HepG2 (cell line): ENCODE measurements at places on chromosomes 3 and 15.

GRCh38 chr3:139481116-139481515, 4.8 kb upstream of the RBP2 start:
- DNase-seq, result no peak

DNA sequence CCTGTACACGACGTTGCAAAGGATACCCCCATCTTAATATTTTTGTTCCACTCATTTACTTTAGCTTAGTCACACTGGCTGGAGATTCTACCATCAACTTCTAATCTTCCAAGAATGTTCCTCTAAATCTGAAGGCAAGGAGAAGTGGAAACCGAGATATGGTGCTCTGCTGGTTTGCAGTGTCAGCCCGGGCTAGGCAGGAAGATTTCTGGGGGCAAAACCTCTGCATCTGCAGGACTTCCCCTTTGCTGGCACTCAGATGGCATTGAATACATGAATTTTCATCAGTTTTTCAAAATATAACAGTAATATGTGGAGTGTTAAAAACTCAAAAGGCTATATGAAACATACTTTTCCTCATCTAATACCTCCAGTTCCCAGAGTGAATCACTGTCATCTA, 240.4 kb downstream of the RPLP1 start:
- no peak for DNase-seq

GRCh38 chr15:95626501-95627361, 703.8 kb upstream of the NR2F2 start:
- DNase-seq, result no peak

GRCh38 chr3:102206511-102207031, 228.2 kb upstream of the ZPLD1 start:
- no peak for DNase-seq

DNA sequence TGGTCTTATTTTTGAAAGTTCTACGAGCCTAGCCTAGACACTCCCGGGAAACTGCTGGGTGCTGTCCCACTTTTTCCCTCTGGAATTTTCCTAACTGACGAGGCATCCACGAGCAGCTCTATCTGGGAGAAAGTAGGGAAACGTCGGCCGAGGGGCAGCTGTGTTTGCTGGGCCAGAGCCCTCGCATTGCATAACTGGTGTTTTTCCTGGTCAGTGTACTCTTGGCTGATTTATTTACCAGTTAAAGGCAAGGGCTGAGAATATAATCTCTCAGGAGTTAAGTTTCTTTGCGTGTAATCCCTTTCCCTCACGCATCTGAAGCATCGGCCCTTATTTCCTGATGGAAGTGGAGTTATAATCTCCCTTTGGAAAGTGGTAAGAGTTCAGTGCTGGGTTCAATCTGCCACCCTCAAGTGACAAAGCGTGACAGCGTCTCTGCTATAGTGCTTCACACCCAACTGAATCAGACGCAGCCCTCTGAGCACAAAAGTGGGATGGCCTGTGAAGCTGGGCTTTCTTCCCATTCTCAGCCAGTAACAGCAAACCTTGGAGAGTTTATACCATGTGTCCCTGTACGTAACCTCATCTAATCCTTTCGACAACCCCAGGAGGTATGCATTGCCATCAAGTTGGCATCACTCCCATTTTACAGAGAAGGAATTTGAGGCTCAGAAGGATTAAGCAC, 311.5 kb downstream of the RORA start:
- no peak for DNase-seq

DNA sequence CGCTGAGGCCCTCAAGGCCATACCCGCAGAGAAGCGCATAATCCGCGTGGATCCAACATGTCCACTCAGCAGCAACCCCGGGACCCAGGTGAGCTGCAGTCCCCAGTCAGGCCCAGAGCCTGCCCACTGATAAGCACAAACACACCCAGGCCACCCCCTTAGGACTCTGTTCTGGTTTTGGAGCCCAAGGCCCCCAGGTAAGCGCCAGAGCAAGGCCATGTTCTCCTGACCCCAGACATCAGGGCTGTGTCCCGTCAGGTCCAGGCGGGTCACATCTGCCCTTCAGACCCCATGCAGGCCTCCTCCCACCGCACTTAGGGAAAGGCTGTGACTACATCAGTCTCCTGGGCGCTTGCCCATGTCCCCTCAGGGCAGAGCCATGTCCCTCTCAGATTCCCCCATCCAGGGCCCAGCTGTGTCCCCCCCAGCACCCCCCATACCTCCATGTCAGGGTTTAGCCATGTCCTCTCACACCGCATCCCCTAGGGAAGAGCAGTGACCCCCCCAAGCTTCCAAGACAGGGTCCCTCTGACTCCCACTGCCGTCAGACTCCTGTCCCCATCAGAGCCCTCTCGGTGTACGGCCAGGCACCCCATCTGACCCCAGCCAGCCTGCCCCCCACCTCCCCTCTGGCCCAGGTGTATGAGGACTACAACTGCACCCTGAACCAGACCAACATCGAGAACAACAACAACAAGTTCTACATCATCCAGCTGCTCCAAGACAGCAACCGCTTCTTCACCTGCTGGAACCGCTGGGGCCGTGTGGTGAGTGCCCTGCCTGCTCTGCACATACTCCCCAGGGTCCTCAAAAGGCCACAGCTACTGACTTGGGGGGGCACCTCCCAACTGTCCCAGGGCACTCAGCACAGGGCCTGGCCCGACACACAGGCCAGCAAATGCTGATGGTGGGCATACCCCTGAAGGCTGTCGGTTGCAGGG, 1.6 kb downstream of the PARP3 start:
- no peak for DNase-seq

DNA sequence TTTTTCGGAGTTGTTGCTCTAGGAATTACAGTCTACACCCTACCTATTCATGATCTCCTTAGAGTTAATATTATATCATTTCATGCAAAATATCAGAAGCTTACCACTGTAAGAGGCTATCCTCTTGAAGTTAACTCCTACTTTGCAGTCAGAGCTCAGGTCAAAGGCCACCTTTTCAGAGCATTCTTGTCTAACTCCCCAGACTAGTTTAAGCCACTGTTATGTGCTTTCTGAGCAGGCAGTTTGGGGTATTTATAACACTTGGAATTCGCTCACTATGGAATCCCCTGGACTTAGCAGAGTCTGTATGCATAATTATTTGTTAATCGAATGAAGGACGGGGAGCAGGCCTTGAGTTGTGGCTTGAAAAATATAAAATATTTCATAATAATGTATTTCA, 21.7 kb downstream of the MED12L start:
- no peak for DNase-seq

DNA sequence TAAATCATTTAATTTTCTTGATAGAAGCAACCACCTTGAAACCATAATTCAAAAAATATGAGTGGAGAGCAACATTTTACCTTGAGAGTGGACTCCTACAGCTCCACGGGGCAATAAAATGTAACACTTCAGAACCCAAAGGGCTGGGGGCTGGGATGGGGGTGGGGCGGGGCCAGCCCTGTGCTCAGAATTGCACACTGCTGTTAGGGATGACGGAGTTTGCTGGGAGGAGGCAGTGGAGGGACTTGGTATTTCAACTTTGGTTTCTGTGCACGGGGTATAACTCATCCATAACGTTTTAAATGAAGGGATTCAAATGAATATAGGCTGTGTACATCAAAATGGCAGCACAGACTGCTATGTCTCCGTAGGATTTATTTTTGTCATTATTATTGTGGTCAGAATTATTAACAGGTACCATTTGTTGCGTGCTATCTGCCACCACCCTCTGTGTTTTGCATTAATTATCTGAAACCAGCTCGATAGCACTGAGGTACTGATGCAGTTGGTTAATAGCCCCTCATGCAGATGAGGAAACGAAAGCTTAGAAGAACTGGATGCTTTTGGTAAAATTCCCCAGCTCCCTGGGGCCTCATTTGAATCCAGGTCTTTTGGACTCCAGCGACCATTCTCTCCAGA, 29.4 kb upstream of the WNT5A start:
- DNase-seq, result no peak
